ENCODE measurements at places on chromosomes 5 and 9.

GRCh38 chr5:79486116-79486515 lies 27.8 kb downstream of the HOMER1 start:
- no peak for DNase-seq

DNA sequence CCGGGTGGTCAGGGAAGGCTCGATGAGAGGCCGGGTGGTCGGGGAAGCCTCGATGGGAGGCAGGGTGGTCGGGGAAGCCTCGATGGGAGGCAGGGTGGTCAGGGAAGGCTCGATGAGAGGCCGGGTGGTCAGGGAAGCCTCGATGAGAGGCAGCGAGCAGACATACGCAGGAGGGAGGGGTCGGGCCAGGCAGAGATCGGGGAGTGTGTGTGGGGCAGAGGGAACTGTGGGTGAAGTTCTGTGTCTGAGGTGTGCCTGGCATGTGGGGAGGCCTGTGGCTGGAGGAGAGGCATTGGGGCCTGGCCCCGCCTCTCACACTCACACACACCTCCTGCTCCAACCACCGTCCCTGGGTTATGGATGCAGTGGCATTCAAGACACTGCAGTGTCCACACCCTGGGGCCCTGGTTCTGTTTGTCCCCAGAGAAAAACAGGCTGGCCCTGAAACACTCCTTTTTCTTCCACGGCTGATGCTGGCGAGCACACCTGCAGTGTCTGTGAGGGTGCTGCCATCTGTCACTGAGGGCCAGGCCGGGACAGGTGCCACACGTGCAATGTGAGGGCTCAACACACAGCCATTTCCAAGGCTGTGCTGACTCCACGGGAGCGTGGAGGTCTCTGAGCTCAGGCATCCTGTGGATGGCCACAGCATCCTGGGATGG lies 6.5 kb upstream of the PLEKHG4B start:
- DNase-seq = no peak

DNA sequence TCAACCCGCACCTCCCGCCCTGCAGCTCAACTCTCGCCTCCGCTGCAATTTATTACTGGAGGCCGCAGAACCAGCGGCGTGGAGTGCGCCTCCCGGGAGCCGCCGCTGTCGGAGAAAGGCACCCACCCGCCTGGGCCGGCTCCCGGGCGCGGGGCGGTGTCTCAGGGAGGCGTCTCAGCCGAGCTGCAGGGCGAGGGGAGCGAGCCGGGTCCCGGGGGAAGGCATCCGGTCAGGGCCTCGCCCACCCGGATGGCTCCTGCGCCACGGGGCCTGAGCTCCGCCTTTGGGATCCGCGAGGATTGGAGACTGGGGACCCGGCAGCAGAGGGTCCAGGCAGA lies 32.9 kb downstream of the TSPAN17 start:
- DNase-seq = no peak

- no peak for DNase-seq
These were observed 933.8 kb upstream of the DMAC1 start for GRCh38 chr9:8733131-8733954.
